AG20443 (cell line): ENCODE measurements at places on chromosomes 12 and 14.

DNA sequence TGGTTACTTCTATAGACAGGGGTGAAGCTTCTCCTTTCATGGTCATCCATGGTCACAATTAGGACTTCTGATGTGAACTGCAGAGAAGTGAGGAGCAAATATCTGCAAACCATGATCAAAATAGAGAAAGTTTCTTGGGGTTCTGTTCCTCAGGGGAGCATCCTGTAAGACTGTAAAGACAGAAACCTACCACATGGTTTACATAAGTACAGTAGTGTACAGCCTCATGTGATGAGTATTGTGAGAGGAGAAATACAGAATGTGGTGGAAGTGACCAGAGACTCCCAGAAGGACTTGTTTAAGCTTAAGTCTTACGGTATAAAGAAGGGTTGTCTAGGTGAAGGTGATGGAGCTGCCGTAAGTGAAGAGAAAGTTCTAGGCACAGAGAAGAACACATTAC lies 484.7 kb downstream of the LRIG3 start:
- no peak for DNase-seq

DNA sequence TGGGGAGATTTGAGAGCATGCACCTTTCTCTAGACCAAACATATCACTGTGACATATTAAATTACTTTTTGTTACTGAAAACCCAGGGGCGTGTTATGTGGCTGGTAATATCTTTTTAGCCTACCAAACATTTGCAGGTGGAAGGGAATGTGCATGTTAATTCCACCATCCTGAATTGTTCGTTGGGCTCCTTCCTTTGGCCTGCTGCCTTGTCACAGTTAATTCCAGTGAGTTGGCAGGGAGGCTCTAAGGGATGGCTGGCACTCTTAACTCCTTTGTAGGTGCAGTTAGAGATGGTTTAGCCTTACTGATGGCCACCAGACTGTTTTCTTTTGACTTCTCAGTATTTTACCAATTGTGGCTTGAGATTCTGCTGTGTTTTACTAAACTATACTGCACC lies 64.5 kb downstream of the DIP2B start:
- DNase-seq: no peak

GRCh38 chr14:34710006-34710405 lies 4.4 kb downstream of the CFL2 start:
- no peak for DNase-seq

DNA sequence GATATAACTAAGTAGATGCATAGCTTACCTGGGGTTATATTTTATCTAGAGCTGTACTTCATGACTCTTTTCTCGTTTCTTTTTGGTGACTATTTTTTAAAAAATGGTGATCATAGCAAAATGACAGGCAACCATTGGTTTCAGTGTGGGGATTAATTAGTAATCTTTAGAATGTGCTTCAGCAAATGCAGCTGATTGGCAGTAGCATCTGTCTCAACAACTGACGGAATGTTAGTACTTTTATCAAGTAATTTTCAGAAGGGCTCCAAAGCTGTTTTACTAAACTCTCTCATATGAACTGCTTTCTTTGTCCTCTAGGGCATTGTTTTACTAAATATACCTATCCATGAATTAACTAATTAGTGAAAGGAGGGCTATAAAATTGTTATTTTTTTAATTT lies 117.6 kb downstream of the TRMT5 start:
- DNase-seq: no peak

- DNase-seq: no peak
Measured at GRCh38 chr12:72313806-72314205, 41.6 kb downstream of the TRHDE start.

DNA sequence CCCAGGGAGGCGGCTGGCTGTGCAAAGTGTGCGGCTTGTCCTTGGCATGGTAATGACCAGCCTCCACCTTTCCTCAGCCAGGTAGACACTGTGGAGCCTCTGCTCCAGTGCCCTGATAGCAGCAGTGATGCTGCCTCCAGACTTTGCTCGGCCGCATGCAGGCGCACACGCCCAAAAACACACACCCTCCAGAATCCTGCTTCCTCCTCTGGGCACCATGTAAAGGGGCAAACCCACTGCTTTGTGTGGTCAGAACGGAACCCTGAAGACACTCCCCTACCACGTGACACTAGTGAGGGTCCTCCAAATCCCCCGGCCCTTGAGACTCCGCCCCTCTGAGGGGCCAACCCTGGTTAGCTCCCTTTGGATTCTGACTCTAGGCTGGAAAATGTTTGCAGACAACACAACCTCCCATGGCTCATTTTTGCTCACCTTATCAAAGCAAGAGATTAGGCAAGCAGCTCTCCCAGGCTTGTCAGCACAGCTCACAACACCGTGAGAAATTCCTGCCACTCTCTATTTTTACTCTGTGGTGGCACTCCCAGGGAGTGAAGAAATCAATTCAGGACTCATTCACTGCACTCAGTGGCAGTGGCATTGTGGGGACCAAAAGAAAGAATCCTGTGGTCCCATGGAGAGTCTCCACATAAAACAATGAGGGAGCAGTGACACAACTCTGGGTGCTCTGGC lies 4.5 kb downstream of the KRT77 start:
- no peak for DNase-seq

DNA sequence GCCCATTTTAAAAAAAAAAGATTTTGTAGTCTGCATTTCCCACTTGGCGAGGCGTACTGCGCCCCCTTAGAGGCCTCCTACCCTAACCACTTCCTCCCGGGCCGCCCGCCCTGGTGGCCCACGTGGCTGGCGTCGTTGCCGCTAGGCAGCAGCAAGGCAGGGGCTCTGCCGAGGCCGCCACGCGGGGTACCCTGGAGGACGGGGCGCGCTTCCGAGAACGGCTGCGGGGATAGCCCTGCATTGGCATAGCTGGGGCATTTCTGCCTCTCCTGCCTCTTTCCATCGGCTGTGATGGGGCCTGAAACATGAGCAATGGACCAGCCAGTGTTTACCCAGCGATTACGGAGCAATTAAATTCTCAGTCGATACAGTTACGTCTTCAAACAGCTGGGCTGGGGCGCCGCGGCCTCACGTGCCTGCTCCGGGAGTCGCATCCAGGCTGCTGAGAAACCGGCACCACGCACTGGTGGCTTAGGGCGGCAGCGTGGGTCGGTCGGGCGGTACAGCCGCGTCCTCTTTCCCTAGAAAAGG lies 38.0 kb downstream of the IQSEC3 start:
- DNase-seq: peak; percentile 22

GRCh38 chr12:7054925-7055324 lies 5.6 kb upstream of the C1S start:
- DNase-seq: no peak

DNA sequence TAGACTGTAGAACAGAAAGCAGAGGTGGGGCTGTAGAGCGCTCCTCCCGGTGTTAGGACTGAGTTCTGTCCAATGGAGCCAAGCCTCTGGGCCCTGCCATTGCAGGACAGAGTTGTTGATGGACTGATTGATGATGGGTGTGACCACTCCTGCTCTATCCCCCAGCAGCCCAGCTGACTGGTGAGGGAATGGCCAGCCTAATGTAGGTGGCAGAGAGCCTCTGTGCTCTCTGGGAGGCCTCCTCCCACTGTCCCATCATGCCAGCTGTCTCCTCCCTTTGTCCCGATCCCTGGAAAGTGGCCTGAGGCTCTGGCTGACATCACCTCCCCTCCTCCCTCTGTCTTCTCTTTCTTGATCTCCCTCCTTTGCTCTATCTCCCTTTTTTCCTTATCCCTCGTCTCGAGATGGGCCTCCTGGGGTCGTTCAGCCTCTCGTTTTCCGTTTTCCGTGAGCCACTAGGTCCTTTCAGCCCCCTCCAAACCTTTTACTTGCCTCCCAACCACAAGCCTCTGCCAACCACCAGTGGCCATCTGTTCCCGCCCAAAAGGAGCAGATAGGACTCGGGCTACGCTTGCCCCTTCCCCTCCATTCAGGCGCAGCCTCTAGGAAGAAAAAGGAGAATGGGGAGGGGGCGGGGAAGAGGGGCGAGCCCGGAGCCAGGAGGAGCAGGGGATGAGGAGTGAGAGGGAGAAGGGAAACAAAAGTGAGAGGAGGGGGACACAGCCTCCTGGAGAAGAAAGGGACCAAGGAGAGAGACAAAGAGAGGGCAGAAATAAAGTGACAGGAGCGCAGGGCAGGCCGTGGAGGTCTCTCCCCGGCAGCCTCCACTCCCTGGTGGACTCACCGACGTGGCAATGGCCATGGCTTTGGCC lies 572 bp downstream of the EFS start:
- peak; percentile 73 for DNase-seq

DNA sequence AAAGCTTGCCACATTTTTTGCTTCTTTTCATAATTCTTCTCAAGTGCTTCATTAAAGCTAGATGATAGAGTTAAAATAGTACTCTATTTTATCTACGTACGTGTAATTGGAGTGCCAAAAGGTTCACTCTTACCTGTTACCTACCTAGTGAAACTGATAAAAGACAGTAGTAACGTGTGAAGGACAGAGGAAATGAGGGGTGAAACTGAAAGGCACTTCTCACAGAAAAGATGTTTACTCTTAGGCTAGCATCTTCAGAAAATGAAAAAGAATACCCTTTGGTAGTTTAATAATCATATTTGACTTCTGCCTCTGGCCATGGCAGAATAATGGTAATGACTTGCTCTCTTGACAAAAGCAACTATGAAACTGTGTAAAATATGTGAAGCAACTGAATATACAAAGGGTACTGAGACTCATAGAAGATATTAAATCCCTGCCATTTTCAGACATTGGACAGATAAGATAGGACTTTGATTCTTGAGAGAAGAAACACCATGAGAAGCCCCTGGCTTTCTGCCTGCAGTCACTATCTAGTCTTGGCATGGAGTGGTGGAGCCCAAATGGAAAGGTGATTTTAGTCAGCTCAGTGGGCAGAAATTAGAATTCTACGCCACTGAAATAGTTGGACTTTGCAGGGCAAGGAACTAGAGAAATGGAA lies 6.3 kb upstream of the EVL start:
- DNase-seq: no peak

- no peak for DNase-seq
Measured at GRCh38 chr14:36424478-36425102, 95.4 kb downstream of the NKX2-1 start.

DNA sequence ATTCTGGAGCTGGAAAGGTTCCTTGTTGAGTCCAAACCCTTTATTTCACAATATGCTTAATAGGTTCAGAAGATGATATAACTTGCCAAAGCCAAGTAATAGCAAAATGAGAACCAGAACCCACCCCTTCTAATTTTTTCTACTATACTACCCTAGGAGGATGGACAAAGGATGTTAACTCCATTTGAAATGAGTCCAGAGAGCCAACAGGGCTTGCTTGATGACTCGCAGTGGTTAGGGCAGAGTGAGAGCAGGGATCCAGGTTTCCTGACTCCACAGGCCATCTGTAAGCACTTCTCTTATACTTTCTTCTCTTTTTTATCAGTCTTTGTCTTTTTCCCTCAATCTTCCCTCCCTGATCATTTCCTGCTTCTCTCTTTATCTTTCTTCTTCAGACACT lies 668.1 kb downstream of the MED13L start:
- DNase-seq: no peak

DNA sequence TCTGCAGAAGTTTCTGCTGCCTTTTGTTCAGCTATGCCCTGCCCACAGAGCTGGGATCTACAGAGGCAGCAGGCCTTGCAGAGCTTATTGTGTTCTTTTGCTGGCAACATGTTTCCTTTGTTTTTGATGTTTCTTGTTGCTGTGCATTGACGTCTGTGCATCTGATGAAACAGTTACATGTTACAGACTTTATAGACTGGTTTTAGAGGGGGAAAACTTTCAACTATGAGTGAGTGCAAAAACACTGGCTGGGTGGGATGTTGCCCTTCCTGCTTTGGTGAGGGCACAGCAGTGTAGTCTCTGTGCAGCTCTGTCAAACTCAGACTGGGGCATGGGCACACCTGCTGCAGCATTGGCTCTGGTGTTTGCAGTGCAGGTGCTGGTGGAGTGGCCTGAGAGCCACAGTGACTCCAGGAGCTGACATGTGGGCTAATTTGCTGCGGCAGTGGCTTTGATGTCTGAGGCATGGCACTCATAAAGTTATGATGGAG lies 26.9 kb downstream of the CLEC6A start:
- no peak for DNase-seq

DNA sequence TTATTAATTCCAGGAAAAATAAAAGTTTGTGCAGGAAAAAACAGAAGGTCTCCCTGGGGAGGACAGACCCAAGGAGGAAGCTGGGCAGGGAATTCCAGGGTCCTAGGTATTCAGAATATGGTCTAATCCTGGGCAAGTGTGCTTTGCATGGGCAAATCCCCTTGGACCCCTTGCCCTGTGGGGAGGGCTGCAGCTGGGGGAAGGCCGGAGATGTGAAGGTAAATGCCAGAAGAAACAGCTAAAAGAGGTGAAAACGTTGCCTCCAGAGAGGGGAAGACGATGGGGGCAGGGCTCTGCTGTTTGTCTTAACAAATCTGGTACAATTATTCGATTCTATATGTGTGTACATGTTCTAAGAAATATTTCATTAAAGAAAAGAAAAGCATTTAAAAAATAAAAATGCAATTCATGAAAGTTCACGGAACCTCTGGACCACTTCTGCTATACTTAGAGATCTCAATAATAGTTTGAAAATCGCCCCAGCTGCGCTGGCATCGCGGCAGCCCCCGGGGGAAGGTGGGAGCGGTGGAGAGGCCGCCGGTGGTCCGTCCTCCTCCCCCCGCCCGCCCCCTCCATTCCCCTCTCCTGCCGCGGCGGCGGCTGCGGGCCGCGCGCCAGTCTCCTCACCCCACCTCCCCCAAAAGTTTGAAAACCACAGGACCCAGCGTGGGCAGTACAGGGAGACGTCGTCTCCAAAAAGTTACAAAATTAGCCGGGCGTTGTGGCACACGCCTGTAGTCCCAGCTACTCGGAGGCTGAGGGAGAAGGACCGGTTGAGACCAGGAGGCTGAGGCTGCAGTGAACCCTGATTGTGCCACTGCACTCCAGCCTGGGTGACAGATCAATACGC lies 1.5 kb upstream of the PRPF40B start:
- DNase-seq: no peak

- no peak for DNase-seq
Measured at GRCh38 chr12:57822392-57823130, 4.0 kb upstream of the AVIL start.

DNA sequence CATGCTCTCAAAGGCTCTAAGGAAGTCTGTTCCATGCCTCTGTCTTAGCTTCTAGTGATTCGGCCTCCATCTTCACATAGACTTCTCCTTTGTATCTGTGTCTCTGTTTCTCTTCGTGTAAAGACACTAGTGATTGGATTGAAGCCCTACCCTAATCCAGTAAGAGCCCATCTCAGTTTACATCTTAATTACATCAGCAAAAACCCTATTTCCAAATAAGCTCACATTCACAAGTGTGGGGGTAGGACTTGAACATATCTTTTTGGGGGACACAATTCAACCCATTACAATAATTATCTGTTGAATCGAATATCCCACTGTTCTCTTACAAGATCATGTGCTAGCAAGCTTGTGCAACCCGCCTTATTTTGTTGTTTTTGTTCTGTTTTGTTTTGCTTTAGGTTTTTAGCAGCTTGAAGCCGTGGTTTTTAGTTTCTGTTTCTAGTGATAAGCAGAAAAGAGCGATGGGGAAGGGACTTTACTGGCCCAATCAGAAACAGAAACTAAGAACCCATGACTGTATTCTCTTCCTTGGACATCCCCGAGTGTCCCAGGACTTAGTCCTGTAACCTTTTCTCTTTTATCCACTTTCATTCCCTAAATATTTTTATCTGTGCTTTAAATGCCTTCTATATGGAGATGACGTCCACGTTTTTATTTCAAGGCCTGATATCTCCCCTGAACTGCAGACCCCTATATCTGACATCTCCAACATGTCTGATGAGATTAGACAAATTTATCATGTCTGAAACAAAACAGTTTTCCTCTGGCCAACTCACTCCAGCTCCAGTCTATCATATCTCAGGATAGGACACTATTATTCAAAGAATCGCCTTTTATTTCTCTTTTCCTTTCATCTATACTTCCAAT lies 353.0 kb downstream of the CCDC91 start:
- DNase-seq: no peak
